CD8-positive, alpha-beta T cell (primary cell): ENCODE measurements at places on chromosomes 6 and 20.
A peak's percentile ranks its signal among the peaks of the same experiment; 100 is the strongest.

DNA sequence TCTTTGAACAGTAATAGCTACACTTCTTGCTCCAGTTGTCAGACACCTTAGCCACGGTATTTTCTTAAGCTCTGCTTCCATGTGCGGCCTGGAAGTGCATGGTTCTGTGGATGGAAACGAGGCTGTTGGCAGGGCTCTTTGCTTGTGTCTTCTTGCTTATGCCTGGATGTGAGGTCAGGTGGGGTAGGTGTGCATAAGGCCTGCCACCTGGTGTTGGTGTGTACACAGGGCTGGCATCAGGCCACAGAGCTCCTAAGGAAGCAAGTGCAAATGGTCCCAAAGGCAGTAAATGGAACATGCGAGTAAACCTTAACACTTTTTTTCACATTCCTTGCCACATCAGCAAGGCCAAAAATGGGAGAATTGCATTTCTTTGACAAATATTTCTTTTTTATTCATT lies 158.1 kb upstream of the GMDS start:
- DNase-seq = no peak

GRCh38 chr6:159217595-159218275 lies 48.5 kb downstream of the FNDC1 start:
- DNase-seq = no peak

DNA sequence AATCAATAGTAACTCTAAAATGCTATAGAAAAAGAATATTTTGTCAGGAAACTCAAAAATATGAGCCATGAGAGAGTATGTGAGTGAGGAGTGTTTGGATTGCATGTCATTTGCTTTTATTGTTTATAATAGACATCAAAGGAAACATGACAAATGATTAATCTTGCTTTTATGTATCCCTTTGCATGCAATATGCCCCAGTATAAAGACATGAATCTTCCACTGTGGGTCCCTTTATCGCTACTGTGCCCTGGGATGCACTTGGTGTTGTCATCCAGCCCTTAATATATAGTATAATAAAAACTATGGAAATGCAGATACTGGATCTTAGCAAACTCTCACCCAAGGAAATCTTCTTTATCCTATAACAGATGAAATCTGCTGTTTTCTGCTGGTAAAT lies 77.3 kb downstream of the LAMA4 start:
- no peak for DNase-seq

GRCh38 chr6:36216559-36216958 lies 20.0 kb downstream of the BRPF3 start:
- DNase-seq = no peak

GRCh38 chr20:20452254-20452676 lies 84.4 kb downstream of the INSM1 start:
- peak; percentile 23 for DNase-seq
